Choroid plexus epithelial cell (primary cell): ENCODE measurements at places on chromosomes 13 and 19.

DNA sequence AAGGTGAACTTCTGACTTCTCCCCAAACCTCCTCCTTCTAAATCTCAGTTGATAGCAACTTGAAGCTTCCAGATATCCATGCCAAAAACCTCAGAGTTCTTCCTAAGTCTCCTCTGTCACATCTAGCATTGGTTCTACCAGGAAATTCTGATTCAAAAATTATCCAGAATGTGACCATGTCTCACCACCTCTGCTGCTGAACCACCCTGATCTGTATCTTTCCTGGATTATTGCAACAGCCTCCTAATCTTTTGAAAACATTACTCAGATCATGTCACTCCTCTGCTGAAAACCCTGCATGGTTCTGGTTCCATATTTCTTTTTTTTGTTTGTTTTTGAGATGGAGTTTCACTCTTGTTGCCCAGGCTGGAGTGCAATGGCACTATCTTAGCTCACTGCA is 78.7 kb upstream of the TNFSF11 start:
- DNase-seq: peak; percentile 43

- no peak for DNase-seq
These were observed 4.7 kb upstream of the CNFN start for GRCh38 chr19:42394751-42395150.

DNA sequence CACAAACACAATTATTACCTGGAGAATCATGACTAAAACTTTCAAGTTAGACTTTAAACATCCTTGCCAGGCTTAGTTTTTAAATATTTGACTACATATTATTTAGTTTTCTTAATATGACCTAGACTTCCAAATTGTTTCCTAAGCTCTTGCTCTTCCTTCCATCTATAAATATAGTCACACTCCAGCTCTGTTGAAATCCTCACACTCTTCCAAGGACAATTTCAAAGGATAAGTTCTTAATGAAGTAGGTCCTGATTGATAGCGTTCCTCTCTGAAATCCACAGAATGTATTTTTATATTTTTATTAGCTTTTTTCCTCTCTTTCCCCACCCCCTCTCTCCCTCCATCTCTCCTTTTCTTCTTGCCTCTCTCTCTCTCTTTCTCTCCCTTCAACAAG is 1074.1 kb upstream of the PCDH20 start:
- DNase-seq: no peak

DNA sequence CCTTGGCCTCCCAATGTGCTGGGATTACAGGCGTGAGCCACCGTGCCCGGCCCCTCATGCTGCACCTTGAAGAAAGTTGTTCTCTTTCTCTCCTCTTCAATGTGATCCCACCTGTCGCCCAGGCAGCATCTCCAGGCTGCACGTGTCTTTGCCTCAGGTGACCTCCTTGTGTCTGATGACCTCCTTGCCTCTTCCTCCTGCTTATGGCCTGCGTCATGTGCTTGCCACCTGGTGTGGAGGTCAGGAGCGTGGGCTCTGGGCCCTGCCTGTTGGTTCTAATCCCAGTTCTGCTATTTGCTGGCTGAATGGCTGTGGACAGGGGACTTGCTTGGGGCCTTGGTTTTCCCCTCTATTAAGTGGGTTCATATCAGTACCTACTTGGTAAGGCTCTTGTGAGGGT is 6.3 kb downstream of the BICRA start:
- no peak for DNase-seq

DNA sequence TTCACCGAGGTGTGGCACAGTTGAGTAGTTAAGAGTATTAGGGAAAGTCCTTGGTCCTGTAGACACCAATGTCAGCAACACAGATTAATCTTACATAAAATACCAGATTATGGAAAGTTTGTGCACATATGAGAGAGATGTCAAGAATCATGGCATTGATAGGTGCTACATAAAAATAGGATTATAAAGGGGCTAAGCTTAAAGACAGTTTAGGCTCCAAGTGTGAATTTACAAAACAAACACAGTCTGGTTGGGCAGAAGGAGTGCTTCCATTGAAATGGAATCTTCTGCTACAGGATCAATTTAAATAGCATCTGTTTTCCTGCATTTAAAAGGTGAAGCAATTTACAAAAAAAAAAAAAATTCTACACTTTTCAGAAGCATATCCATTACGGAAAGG is 292.9 kb downstream of the DNAJC15 start:
- DNase-seq: no peak

DNA sequence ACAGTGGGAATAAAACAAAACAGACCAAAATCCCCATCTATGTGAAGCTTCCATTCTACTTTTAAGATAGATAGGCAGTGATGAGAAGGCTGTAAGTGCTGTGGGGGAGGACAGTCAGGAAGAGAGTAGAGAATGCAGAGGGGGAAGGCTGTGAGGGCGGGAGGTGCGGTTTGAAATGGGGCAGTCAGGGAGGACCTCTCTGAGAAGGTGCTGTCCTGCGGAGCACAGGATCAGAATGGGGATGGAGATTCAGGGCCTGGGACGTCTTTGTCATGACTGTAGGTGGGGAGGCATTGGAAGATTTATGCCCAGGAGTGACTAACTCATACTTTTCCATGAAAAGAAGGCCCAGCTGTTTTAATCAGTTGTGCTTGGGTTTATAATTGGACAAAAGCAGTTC is 3.9 kb upstream of the GPR183 start:
- DNase-seq: no peak

DNA sequence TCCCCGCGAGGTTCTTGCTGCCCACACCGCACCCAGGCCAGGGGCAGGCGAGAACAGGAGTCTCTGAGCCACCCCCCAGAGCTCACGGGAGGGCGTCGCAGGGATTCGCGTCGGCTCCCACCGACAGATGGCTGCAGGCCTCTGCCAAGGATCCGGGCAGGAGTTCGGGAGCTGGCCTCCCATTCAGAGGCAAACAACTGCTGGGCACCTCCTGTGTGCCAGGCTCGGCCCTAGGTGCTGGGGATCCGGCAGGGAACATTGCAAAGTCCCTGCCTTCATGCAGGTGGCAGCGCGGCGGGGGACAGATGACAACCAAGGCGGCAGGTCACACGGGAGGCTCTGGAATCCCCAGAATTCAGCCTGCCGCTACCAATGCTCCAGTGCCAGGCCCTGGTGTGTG is 25.3 kb downstream of the LRRC4B start:
- no peak for DNase-seq

- peak; percentile 53 for DNase-seq
These were observed 109.8 kb downstream of the POSTN start for GRCh38 chr13:37488726-37489125.

DNA sequence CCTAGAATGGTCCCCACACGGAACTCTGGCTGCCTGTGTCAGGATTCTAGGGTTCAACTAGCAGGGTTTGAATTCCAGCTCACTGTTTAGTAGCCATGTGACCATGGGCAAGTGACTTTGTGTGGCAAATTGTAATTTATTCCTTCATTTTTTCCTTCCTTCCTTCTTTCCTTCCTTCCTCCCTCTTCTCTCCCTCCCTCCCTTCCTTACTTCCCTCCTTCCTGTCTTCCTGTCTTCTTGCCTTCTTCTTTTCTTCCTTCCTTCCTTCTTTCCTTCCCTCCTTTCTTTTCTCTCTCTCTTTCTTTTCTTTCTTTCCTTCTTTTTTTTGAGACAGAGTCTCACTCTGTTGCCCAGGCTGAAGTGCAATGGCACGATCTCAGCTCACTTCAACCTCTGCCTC is 8.5 kb upstream of the DENND1C start:
- no peak for DNase-seq

GRCh38 chr19:5293612-5294378 is 46.8 kb downstream of the PTPRS start:
- DNase-seq: peak; percentile 33

DNA sequence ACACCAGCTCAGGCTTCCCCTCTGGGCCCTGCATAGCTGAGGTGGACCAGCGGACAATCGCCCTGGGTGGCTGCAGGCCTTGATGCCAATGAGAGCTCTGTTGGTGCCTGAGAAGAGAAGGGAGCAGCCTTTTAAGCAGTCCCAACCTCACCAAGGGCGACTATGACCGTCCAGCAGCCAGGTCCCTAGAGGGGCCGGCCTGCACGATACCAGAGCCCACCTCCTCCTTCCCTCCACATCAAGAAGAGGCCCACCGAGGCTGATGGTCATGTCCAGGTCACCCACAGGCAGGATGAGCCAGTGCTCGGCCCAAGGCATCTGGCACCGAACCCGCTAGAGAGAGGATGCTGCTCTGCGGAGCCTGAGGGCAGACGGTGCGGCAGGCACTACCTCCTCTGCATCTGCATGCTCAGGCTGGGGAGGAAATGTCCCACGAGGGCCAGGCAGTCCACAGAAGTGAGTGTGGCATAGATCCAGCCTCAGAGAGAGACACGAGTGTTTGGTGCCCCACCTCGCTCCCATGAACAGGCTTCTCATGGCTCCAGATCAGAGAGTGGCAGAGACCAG is 219.4 kb downstream of the TUBA3C start:
- no peak for DNase-seq

GRCh38 chr13:23025864-23026608 is 154.7 kb upstream of the SGCG start:
- DNase-seq: no peak

- DNase-seq: no peak
These were observed 134.2 kb downstream of the MIPEP start for GRCh38 chr13:23754997-23755396.

DNA sequence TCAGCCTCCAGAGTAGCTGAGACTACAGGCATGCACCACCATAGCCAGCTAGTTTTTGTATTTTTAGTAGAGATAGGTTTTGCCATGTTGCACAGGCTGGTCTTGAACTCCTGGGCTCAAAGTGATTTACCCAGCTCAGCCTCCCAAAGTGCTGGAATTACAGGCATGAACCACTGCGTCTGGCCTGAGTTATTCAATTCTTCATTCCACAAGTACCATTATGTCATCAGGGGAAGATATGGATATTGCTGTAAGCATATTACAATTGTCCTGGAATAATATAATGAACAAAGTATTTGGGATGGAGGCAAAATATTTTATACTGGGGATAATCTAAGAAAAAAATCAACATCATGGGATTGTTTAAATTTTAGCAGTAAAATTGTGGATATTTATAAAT is 646.0 kb upstream of the SLITRK6 start:
- peak; percentile 47 for DNase-seq

DNA sequence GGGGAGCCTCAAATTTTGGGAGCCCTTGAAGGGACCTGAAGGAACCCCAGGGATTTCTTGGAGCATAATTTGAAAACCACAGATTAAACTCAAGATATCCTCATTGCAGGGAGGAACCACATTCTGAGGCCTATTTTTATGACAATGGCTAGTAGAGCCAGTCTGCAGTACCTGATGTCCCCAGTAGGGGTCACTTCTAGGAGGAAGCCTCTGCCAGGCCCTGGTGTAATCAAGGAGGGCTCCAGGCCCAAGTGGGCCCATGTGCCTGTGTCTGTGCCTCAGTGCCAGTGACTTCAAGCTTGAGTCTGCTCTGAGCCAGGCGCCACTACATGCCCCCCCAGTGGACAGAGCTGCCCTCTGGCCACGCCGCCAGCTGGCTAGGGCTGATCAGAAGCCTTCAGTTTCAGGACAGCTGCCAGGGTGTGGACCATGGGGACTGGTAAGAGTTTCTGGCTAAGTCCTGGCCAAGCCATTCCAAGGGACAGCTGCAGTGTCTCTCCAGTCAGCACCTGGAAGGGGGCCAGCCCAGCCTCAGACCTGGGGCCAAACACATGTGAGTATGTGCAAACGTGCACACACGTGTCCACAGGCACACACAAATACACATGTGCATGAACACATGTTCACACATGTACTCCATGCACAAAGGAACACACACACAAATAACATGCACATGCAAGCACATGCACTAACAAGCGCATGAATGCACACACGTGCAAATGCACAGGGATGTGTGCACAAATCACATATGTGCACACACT is 20.5 kb upstream of the SLC7A10 start:
- DNase-seq: peak; percentile 12

- peak; percentile 15 for DNase-seq
These were observed 1194.4 kb downstream of the SLITRK1 start for GRCh38 chr13:82687884-82688283.

- DNase-seq: no peak
These were observed 1016.0 kb downstream of the UQCRFS1 start for GRCh38 chr19:28196961-28197360.
